ENCODE measurements at places on chromosomes 13 and 19.

DNA sequence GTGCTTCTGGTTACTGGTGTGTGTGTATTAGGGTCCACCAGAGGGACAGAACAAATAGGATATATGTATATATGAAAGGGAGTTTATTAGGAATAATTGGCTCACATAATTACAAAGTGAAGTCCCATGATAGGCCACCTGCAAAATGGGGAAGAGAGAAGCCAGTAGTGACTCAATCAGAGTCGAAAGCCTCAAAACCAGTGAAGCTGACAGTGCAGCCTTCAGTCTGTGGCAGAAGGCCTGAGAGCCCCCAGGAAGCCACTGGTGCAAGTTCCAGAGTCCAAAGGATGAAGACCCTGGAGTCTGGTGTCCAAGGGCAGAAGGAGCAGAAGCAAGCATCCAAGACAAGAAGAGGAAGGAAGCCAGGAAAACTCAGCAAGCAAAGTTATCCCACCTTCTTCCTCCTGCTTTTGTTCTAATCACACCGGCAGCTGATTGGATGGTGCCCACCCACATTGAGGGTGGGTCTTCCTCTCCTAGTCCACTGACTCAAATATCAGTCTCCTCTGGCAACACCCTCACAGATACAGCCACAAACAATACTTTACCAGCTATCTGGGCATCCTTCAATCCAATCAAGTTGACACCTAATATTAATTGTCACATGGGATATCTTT, 21.7 kb upstream of the SCEL start:
- DNase-seq = no peak

- DNase-seq = no peak
These were observed 27.7 kb downstream of the DPF1 start for GRCh38 chr19:38196245-38196837.

GRCh38 chr13:112104881-112105234, 37.9 kb downstream of the SOX1 start:
- DNase-seq = no peak

- no peak for DNase-seq
These were observed 84.2 kb downstream of the COL4A2 start for GRCh38 chr13:110391273-110391672.

DNA sequence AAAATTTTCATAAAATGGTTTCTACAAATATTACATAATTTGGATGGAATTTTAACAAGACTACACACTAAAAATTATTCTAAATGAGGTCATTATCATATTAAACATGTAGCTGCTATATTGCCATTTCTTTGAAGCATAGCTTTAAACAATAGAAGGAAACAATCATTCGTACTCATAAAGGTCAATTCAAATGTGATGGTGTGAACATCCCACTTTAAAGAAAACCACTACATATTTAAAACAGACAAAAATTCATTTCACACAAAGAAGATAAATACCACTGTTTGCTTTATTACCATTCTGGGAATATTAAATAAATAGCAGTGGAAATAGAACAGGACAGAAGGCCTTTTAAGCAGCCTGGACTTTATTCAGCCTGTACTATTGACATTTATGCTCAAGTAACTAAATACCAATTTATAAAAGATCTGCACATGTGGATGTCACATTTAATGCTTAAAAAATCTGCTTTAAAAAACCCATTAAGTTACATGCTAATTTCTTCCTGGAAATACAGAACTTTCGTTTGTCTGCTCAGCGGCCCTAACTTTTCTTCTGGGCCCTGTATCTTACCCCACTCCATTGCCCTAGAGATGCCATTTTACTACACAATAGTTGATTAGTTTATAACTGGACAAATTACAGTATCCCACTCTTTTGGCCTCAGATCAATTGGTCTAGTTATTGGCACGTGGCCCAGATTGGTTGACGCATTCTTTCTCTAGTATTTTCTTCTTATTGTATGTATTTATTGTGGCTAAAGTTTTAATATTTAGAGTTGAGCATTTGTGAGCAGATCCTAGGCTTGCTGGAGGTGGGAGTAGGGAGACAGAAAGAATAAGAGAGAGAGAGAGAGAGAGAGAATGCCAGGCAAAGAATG, 215.1 kb upstream of the SPRY2 start:
- no peak for DNase-seq

DNA sequence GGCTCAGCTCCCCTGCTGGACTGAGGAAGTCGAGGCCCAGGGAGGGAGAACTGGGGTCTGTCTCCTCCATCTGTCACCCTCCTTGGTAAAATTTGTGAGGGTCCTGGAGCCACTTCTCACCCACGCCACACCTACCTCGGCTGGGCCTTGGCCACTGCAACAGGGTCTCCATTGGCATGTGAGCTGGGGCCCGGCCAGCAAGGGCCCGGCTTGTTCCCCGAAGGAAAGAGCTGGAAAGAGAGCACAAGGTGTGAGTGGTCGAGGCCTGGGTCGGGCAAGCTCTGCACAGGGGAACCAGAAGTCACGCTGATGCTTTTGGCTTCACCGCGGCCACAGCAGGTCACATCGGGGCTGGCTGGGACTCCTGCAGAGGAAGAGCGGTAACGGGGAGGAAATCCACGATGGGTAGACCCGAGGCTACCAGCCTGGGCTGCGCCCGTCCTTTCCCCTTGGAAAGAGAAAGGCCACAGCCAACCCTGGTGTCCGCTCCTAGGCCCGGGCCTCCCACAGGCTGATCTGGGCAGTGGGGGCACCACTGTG, 9.0 kb downstream of the NANOS3 start:
- DNase-seq = no peak

GRCh38 chr19:51365211-51365964, 800 bp downstream of the ETFB start:
- DNase-seq = no peak

GRCh38 chr19:42109896-42110295, 22.4 kb downstream of the POU2F2 start:
- DNase-seq = no peak

DNA sequence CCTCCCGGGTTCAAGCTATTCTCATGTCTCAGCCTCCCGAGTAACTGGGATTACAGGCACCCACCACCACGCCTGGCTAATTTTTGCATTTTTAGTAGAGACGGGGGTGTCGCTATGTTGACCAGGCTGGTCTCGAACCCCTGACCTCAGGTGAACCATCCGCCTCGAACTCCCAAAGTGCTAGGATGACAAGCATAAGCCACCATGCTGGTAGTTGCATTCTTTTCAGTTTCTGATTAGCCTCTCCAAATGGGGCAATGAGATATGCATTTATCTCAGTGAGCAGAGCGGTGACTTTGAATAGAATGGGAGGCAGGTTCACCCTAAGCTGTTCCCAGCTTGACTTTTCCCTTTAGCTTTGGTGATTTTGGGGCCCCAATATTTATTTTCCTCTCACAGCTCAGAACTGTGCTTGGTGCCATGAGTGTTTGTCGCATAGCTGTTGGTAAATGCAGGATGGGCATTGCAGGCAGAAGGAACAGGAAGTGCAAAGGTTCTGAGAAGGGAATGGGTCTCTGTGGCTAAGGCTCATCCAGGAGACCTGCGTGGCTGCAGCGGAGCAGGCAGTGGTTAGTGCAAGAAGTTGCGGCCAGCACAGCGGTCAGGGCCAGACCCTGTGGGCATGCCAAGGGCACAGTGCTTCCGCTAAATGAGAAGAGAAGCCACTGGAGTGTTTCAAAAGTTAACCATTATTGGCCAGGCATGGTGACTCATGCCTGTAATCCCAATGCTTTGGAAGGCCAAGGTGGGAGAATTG, 20.7 kb downstream of the LYPD3 start:
- DNase-seq = no peak

DNA sequence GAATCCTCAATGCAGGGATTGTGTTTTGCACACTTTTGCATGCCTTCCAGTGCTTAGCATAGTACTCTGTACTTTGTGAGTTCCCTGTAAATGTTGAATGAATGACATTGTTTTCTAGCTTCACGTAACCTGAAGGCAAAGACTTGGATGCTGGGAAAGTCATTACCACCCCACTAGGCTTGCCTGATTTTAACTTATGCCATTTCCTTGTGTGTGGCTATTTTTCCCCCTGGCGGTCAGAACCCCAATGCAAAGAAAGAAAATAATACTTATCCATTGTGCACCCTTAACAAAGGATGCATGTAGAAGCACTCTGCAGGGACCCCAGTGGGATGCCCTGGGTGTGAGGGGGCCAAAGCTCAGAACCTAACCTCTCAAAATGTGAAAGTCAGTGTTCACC, 1.2 kb upstream of the ENOX1 start:
- DNase-seq = peak; percentile 72

DNA sequence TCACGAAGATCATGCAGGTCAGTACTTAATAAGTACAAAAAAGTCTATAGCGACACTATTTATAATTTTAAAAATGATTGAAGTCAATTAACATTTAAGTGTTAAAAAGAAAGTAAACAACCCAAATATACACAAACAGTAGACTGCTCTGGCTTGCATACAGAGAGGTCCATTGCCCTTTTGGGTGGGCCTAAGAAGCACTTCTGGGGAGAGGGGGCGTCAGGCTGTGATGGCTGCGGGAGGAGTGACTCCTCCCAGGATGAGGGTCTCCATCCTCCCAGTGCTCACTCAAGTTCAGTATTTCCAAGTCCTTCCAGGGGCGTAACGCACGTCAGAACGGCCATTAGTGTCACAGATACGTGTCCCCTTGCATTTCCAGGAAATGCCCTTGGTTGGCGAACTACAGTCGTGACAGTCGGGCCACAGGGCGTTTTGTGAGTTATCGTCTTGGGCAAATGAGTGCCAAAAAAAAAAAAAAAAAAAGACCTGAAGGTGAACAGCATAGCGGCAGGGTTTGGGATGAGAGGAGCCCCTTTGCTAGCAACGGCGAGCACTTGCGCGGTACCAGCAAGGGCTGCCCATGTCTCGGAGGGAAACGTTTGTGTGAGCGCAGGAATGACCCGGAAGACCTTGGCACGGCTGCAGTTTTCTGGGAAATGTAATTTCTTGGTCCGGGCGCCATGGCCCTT, at the start of gene SCGB2B2:
Gene SCGB2B2, minus strand, starts transcription at position 463 of the 689 bp plus-strand sequence. CDS start 82,596 bp downstream, outside the sequence.
- peak; percentile 96 for DNase-seq
